Hippocampal formation (tissue), 2 donors: ENCODE measurements at places on chromosomes 12 and 14.

GRCh38 chr12:116274551-116275375, 2.7 kb downstream of the MED13L start:
- no peak for DNase-seq

GRCh38 chr12:39490500-39491282, 47.8 kb upstream of the KIF21A start:
- DNase-seq, result no peak

DNA sequence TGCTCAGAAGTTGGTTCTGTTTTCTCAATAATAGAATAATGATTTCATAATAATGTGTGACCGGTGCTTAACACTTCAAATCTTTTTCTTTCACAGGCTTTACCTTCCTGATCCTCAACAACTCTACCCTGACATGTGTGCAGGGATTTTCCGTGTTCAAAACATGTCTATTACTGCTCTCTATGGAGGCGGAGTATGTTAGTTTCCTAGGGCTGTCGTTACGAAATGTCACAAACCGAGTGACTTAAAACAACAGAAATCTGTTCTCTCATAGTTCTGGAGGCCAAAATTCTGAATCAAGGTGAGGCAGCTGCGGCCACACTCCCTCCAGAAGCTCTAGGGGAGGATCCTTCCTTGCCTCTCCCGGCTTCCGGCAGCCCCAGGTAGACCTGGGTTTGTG, 186.2 kb upstream of the VASH1 start:
- no peak for DNase-seq

DNA sequence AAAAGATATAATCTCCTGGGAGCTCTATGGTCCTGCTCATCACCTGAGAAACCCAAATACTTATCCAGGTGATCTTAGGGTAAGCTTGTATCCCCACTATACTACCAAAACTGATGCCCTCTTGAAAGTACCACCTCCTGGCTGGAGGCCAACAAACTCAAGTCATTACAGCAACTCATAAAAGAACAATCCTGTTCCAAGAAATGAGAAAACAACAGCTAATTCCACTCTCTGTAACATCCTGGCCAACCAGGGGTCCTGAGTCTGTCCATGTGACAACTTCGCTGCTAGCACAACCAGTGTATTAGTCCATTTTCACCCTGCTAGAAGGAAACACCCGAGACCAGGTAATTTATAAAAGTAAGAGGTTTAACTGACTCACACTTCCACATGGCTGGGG, 190.0 kb upstream of the BMP4 start:
- DNase-seq, result no peak

DNA sequence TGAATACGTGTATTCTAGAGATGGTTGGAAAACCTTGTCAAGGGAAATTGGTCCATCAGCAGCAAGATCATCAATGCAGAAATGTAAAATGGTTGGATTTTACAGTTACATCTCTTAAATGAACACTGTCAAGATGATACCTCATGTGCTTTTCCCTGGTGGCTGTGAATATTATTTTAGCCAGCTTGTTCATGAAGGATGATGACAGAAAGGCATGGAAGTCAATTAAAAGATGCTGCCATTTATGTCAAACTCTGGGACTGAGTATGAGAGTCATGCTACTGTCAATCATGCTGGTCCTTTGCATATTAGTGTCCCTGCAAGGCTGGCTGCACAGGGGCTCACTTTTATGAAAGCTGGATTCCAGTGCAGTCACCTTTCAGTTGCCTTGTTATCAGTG, 10.3 kb upstream of the RERG start:
- no peak for DNase-seq

GRCh38 chr12:102232446-102232845, 34.8 kb upstream of the PMCH start:
- no peak for DNase-seq

- no peak for DNase-seq
Measured at GRCh38 chr14:100490252-100490651, 97.0 kb downstream of the BEGAIN start.

DNA sequence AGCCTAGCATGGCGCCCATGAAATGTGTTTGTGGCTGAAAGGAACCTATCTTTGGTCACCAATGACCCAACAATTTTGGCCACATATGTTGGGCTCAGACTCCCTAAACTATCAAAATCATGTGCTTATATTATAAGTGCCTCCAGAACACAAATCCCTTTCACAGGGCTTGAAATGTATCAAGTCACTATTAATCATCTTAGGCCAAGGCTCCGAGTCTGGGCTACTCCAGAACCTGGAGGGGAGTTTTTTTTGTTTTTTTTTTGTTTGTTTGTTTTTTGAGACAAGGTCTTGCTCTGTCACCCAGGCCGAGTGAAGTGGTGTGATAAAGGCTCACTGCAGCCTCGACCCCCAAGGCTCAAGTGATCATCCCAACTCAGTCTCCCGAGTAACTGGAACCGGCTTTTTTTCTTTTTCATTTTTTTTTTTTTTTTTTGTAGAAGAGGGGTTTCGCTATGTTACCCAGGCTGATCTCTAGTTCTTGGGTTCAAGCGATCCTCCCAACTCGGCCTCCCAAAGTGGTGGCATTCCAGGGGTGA, 989 bp upstream of the DRAM1 start:
- no peak for DNase-seq
